Hypothalamus (tissue), 51 donors: ENCODE measurements at places on chromosomes 6 and 20.

DNA sequence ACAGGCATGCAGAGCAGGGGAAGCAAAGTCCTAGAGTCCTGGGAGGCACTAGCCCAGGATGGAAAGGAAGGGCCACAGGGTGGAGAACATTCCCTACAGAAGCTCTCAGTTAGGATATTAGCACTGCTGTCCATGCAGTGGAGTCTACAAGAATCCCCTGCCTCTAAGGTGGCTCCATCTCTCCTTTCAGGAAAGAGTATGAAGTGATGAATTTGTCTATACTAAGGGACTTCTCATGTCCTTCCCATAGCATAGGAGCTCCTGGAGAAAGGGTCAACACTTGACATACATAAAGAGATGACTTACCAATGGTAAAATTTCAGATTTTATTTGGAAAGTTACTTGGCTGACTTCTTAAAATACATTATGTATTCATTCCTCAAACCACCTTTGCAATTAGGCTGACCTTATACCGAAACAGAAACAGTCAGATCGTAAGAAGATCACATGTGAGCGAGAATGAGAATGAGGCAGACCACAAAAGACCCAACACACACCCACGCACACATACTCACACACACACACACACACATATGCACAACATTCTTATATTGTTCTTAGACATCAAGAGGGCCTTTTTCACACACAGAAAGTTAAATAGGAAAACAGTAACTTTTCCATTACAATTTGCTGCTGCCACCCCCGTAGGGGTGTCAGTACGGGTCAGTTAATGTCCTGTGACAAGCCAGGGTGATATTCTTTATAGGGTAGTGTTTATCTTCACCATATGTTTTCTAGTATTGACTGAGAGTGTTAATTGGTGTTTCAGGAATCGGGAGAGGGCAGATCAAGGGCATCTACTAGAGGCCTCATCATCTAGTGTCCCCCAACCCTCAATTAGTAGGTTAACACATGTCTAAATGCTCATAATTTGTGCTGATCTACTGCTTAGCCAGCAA lies 159.4 kb downstream of the FAXC start:
- no peak for DNase-seq

DNA sequence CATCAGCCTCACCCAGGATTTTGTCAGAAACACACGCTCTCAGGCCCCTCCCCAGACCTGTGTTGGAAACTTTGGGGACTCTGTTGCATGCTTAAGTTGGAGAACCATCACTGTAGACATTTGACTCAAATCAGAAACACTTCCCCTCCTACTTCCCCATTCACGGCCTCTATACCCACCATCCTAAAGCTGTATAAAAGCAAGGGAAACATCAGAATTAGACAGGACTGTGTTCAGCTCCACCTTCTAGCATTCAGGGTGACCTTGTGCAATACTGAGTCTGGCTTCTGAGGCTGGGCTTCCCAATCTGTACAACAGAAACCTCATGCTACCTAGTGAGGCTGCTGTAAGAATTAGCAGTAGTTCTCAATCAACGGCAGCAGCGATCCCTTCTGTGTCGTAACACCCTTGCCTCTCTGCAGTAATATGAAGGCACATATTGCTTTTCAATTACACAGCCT lies 252.3 kb downstream of the LY86 start:
- DNase-seq, result no peak

- DNase-seq, result no peak
Measured at GRCh38 chr6:169169375-169169774, 84.3 kb downstream of the THBS2 start.

DNA sequence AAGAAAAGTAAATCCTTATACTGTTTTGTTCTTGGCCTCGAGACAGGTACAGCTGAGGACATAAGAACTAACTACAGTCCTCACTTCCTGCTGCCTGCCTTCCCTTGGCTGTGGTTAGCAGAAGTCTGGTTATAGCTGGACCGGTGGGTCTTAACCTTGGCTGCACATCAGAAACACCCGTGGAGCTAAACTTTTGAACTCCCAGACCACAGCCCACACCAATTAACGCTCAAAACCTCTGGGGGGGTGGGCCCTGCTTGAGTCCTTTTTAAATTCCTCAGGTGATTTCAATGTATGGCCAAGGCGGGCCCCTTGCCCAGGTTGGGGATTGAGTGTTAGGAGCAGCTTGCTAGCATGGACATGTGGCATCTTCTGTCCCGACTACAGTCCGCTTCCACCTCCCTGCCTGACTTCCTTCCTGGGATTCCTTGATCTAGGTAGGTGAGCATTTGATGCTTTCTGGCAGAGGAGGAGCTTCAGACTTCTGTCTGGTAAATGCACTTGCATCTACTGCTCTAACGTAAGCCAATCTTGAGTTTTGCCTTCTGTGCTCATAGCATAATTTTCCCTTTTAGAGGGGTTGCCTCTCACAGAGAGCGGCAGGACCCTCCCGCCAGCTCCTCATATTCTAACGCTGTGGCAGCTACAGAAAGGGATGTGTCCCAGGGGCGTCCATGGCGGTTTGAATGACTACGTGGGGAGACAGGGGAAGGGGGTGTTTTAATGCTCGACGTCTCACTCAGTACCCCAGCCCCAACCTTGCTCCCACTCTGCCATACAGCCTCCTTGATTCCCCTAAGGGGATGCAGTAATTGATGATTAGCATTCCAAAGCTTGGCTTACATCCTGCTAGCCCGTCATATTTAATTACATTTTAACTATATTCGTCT lies 390.1 kb downstream of the ZFAND3 start:
- no peak for DNase-seq

DNA sequence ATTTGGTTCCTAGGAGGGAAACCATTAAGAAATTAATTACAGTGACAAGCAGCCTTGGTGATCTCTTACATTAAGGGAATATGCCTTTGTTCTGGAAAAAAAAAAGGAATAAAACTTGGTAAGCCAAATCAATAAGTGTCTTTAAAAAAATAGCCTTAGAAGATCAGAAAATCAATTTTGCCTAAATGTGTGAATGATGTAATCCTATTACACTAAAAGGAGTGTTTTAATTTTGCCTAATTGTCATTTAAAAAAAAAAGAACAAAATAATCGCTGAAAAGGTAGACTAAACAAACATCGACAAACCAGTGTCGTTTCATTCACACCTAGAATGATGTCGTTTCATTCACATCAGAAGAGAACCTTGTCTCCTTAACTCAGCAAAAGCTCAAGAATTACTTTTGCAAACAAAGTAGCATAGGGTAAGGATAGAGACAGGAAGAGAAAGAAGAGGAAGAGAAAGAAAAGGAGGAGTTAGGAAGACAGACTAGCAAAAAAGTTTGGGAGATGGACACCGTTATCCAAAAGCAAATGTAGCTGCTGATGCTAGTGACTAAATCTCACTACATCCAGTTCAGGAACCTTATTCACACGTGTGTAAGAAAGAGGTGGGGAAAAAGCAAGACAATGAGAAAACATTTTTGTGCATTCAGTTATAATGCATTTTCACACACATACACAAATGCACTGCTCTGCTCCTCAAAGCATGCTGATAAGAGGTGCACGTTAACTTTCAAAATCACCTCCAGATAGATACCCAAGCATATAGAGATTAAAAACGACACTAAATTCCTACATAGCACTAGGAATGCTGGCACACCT lies 60.6 kb downstream of the HIVEP2 start:
- DNase-seq, result no peak

DNA sequence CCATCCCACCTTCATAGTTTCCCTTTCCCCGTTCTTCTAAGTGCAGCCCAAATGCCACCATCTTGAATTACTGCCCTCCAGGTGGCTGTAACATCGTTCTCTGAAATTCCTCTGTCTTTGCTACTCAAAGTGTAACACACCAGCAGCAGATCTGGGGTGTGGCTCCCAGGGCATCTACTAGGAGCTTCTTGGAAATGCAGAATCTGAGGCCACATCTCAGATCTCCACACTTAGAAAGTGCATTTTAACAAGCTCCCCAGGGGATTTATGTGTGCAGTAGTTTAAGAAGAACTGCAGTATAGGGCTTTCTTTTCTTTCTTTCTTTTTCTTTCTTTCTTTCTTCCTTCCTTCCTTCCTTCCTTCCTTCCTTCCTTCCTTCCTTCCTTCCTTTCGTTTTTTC lies 1.7 kb upstream of the MLIP start:
- DNase-seq, result no peak

- DNase-seq, result no peak
Measured at GRCh38 chr6:112024464-112024863, 29.4 kb upstream of the CCN6 start.

DNA sequence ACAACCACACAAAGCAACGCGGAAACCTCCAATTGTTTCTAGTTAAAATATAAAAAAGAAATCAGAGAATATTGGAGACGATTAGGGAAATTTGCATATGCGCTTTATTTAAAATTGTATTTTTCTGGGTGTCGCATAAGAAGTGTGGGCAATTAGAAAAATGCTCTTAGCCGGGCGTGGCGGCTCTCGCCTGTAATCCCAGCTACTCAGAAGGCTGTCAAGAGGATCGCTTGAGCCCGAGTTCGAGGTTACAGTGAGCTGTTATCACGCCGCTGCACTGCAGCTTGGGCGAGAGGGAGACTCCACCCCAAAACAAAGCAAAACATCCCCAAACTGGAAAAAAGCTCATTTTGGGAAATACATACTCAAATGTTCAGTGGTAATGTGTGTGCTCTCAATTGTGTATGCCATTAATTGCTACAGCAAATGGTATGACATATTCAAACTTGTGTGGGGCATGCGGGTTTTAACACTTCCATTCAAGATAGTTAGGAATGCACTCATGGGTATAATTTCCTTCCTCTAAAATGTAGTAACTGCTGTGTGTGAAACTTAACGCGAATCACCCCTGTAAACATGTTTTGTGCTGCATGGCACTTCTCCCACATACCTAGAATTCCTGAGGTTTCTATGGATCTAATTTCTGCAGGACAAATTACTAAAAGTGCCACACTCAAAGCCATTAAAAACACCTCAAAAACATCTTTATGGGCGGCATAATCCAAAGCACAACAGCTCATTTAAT lies 54.7 kb upstream of the HFE start:
- DNase-seq, result no peak

DNA sequence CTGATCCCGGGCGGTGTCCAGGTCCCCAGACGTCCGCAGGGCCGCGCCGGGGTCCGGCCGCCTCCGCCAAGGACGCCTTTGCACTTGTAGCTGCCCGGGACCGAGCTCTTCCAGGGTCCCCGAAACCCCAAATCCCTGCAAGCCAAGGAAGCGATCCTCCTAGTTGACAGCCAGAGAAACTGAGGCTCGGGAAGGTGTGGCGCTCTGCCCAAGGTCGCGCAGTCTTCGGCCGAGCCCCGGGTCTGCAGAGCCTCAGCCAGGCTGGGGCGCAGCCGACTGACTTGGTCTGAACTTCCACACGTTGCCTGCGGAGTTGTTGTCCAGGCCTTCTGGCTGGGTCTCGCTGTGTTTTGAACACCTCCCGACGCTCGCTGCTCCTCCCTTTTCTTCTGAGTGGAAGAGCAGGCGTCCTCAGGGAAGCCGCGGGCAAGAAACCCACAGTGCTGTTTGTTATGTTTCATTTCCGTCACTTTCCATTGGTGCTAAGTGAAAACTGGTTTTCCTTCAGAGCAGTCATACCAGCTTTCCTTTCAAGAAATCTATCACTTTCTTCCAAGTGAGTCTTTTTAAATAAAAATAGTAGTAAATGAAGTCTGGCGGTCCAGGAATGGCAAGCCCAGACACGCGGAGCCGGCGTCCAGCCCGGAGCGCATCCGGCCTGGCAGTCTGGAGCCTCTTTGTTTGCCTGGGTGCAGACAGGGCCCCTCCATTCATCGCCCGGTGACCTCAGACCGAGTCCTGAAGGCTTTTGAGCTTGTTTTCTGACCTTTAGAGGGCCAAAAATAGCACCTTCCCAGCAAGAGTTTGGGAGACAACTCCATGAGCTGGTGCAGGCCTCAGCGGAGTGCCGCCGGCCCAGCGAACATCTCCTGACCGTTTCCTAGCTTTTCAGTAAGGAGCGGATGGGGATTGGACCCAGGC lies 698 bp downstream of the FAM210B start:
- DNase-seq, result peak; percentile 18

DNA sequence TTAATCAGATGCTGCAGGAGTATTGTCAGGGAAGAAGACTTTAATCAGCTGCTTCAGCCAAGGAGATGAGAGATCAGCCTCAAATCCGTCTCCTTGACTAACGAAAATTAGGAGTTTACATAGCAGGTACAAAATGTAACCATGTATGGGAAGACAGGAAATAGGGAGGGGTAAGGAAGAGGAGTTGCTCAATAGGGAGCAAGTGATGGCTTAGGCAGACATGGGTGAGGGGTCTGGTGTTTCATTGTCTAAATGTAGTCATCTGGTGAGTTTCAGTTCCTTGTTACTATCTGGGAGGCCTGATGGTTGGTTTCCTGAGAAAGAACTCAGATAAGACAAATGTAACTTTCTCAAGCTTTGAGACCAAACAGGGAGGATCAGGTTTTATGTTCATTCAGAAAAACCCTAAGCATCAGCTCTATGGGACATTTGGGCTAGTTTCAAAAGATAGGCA lies 217.3 kb upstream of the SULF2 start:
- DNase-seq, result no peak
